Activated naive CD4-positive, alpha-beta T cell treated with anti-CD3 and anti-CD28 coated beads, Interleukin-2, amount 10 ng/mL, durations not matched to agents 7 days and 5 days (primary cell): ENCODE measurements at places on chromosomes 16 and 17.

GRCh38 chr17:16906680-16907079 is 65.2 kb downstream of the TNFRSF13B start:
- no peak for DNase-seq

GRCh38 chr17:606508-607250 is 108.0 kb downstream of the VPS53 start:
- no peak for DNase-seq

DNA sequence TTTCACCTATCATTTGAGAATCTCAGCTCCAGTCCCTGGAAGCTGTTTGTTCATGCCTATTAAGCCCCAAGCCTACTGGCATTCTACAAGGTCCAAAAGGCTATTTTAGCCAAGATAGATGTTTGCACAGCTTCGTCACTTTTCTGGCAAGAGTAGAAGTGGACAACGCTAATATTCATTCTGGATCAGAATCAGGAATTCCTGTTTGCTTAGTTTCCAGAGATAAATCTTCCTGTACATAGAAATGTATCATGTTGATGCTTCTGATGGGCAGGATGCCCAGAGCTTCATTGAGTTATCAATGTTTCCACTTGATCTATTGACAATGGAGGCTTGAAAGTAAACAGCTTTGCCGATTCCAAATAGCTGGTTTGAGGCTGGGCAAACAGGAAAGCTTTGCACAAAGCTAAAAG is 260.7 kb upstream of the CA10 start:
- DNase-seq = no peak

- no peak for DNase-seq
Observed at GRCh38 chr17:61136296-61136695, 263.3 kb upstream of the TBX2 start.

- DNase-seq = no peak
Observed at GRCh38 chr17:47869114-47869513, 18.2 kb upstream of the SP6 start.

GRCh38 chr17:27821318-27821717 is 21.0 kb upstream of the NOS2 start:
- no peak for DNase-seq

DNA sequence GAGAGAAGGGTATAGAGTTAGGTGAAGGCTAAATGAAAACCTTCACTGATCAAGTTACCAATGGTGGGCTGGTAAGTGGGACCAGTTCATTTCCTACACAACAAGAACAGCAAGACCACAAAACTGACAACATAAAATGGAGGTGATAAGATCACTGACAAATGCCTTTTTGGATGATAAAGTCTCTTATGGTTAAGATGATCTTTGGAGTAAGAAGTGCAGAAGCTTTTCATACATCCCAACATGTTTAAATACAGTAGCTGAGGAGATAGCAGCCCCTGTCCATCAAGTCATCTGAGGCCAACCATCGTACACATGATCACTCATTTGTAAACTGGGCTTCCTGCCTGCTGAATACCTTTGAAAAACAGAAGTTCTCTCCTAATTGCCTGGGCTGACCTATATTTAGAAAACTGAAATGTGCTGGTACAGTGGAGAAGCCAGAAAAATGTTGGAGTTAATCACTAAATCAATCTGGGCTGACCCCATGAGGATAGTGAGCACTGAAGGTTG is 259.0 kb upstream of the ZFHX3 start:
- no peak for DNase-seq

- DNase-seq = peak; percentile 100
Observed at GRCh38 chr17:14300575-14301278, at the start of gene HS3ST3B1. Gene HS3ST3B1 (plus strand): TSS chr17:14301081. CDS start chr17:14301519, 438 bp downstream.

DNA sequence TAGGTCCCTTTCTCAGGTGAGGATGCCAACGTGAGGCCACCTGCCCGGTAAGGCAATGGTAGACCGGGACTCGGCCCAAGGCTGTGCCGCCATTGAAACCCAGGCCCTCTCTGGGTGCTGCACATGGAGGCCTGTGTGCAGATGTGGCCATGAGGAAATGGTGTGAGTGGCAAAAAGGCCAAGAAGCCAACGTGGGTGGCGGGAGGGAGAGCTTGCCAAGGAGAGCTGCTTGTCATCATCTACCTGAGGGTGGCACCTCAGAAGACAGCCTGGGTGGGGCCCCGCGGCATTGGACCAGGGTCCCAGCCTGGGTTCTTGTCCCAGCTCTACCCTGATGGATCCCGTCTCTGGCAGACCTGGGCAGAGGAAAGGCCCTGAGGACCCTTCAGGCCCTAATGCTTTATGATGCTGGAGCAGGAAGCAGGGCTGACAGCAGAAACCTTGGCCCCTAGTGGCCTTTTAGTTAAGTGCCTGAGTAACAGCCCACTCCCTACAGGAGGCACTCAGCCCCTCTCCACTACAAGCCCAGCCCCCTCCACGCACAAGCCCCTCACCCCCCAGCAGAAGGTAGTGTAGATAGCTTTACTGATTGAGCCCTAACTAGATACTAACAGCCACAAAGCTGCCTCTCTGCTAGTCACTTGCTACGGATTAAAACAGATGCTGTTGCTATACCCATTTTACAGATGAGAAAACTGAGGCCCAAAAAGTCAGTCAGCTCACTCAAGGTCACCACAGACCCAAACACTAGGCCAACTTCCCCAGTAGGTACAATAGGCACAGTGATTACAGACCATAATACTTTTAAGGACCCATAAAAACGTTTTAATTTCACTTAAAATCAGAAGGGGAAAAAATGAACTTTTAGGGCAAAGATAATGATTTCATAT is 26.2 kb upstream of the KIFC3 start:
- no peak for DNase-seq

DNA sequence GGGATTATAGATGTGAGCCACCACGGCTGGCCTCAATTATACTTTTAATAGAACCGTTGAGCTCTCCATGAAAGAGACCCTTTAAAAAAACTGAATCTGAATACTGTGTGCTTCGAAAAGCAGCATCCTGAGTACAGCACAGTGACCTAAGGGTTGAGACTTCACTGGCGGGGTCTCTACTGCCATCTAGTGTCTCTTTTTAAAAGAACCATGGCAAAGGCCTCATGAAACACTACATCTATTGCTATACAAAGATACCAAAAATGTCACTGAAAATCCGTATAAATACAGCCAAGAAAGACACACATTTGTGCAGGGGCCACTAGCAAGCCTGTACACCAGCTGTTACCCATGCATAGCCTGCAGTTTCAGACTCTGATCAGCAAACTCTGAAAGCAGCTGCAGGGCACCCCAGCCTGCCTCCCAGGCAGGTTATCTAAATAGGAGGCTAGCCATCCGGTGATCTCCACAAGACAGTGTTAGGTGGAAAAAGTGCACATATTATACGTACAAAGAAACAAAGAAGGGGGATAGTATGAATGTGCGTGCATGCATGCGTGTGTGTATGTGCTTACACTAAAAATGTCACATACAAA is 35.3 kb downstream of the NPLOC4 start:
- peak; percentile 58 for DNase-seq

- DNase-seq = peak; percentile 78
Observed at GRCh38 chr16:56675685-56676210, 6.1 kb downstream of the MT1H start.

DNA sequence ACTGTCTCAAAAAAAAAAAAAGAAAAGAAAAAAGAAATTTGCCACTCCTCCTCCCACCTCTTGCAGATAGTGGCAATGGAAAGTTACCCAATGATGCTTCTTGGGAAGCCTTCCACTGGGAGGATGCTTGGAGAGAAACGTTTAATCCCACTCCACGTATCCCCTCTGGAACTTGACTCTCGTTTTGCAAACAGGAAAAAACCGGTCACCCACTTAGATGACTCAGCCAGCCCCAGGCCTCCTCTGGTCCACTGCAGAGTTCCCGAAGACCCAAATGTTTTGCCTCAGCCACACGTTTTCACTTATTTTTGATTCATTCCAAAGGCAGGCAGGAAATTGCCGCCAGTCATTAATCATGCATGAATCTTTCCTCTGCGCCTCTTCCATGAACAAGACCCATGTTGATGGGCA is 9.3 kb upstream of the TNFRSF17 start:
- DNase-seq = no peak

GRCh38 chr17:28950752-28951427 is 428 bp downstream of the PHF12 start:
- DNase-seq = no peak

- peak; percentile 88 for DNase-seq
Observed at GRCh38 chr16:70746708-70747424, 54.1 kb downstream of the VAC14 start.

- DNase-seq = no peak
Observed at GRCh38 chr16:30744183-30744582, 4.0 kb upstream of the PHKG2 start.

- DNase-seq = no peak
Observed at GRCh38 chr17:29240477-29240876, 6.2 kb upstream of the CRYBA1 start.

DNA sequence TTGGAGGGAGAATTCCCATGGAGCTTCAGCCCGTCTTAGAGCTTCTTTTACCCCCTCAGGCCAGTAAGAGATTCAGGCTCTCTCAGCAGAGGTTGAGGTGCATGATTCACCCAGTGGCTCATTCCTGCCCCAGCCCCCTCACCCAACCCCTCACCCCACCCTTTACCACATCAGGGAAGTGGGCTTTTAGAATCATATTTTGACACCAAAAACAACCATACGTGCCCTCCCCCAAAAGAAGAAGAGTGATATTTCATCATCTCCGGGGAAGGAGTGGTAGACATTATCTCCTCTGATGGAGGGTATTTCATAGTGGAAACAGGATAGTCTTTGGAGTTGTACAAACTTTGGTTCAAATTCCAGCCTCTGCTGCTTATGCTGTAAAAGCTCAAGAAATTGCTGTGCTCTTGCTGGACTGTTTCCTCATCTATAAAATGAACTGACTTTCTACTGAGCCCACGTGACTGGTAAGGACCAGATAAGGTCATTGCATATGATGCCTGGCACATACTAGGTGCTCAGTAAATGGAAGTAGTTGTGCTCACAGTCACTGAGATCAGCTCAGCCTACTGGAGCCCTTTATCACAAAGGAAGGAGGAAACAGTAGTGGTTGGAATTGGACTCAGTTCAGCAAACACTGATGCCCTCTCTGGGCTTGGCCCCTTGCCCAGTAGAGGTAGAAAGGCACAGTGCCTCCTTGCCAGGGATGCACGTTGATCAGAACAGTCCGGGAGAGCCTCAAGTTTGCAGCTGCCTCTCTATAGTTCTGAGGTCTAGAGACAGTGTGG is 18.3 kb upstream of the CCL5 start:
- peak; percentile 39 for DNase-seq

- DNase-seq = no peak
Observed at GRCh38 chr16:68073902-68074760, 11.0 kb upstream of the NFATC3 start.

DNA sequence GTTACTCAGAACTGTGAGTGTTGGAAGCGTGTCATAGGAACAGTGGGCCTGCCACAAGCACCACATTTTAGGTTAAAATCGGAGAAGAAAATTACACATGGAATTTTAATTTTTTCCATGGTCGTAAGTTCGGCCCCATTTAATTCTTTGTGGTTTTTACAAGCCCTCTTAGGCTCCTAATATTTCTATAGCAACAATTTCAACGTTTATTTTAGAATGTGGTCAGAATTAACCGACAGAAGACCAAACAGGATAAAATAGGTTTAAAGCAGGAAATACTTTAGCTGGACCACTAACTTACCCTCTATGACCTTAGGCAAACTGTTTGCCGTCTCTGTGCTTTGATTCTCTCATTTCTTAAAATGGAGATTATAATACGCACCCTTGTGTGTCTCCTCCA is 69.9 kb downstream of the FTO start:
- DNase-seq = no peak

DNA sequence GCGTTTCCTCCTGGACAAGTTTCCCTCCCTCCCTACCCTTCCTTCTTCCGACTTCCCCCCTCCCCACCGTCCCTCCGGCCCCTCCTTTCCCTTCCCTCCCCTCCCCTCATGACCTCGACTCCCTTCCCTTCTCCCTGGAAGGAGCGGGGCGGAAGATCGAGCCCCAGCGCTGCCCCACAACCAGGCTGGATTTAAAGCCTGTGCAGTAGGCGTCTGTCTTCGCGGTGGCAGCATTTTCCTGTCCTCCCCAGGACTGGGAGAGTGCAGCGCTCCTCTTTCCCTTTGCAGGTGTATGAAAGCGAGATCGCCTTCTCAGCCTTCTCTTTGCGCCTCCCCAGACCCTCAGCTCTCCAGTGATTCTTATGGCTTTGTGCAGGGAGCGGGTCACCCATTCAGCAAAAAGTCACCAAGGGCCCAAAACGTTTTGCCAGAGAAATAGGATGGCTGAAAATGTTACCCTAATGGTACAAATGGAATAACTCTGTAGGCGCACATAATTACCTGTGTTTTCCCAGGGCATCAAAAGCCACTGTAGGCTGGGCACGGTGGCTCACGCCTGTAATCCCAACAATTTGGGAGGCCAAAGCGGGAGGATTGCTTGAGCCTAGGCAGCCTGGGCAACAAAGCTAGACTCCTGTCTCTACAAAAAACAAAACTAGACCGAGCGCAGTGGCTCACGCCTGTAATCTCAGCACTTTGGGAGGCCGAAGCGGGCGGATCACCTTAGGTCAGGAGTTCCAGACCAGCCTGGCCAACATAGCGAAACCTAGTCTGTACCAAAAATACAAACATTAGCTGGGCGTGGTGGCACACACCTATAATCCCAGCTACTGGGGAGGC is 40.8 kb downstream of the SLFN12L start:
- DNase-seq = no peak

DNA sequence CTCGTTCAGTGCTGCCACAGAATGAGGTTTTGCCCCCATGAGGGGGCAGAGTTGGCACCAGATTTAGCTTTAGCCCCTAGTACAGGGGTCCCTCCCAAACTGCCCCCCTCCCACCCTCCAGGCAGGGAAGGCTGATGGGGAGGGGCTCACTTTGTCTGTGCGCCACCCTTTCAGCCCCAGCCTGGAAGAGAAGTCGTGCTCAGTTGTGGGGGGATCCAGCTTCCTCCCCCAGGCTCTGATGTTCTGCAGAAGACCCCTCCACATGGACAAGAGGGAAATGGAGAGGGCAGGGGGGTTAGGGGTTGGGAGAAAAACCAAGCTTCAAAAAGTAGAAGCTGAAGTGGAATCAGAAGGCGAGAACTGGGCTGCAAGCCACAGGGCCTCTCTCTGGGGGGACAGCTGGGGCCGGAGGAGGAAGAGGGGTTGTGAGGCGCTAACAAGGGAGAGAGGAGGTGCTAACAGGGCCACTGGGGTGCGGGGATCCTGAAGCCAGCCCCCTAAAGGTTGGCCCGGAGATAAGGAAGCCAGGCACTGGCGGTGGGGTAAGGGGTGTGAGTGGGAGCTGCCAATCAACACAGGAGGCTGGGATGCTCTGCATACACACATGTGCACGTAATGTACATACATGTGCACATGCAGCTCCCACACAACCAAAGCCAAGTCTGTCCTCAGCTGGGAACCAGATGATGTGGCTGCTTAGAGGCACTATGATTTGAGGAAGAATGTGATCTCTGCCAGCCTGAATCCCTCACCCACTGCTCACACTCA is 7.0 kb upstream of the TMEM92 start:
- DNase-seq = peak; percentile 6

DNA sequence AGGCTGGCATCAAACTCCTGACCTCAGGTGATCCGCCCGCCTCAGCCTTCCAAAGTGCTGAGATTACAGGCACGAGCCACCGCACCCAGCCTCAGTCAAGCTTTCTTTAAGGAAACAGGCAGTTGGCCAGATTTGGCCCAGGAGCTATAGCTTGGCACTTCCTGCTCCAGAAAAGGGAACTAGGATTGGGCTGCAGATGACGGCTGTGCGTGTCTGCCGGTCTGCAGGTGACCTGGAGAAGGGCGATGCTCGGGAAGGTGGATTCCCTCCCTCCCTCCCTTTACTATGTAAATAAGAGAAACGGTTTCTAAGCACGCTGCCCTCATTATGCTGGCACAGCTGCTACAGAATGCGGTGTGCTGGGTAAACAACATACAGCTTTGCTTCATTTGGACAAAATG is 215.9 kb downstream of the RPTOR start:
- no peak for DNase-seq
